Activated CD8-positive, alpha-beta T cell treated with anti-CD3 and anti-CD28 coated beads for 36 hours (primary cell): ENCODE measurements at places on chromosomes 12 and 14.

DNA sequence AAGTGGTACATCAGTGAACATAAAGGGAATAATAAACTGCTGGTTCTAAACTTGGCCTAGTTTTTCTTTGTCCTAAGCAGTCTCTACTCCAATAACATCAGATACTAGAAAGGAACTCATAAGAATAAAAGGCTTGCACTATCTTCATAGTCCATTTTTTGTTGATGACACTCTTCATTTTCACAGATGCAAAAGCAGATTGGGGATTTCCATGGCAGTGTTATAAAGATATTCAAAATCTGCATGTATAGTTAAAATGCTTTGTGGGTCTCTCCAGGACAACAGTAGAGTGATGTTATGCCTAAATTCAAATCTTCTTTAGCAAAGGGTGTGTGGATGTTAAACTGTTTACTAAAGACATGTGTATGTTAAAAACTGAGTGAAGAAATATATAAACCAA is 745.8 kb downstream of the TRHDE start:
- H3K4me3 ChIP-seq, result no peak overlapping the region
- DNase-seq, result no peak
- H3K4me1 ChIP-seq, result no peaks in the 10 kb centered on the region
- H3K27me3 ChIP-seq, result no peaks in the 10 kb centered on the region
- H3K36me3 ChIP-seq, result no peaks in the 10 kb centered on the region

- no peak for DNase-seq
- H3K4me1 ChIP-seq, result no peaks in the 10 kb centered on the region
- no peak overlapping the region for H3K4me3 ChIP-seq
- no peak overlapping the region for H3K27ac ChIP-seq
Observed at GRCh38 chr12:66176105-66176900, 6.5 kb upstream of the TMBIM4 start.

DNA sequence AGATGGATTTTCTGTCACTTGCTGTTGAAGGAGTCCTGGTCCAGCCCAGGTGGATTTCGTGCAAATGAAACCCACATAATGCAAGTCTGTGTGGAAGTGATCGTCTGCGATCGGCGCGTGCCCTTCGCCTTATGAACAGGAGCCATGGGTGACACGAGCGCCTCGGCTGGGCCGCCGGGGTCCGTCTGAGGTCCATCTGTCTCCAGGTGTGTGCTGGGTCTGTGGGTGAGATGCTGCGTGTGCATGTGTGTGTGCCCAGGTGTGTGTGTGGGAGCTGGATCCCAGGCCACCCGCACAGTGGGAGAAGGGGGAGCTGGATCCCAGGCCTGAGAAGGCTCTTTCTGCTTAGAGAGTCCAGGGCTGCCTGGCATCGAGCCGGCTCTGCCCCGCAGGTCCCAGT is 53.8 kb downstream of the GALNT9 start:
- H3K4me1 ChIP-seq, result no peaks in the 10 kb centered on the region
- no peaks in the 10 kb centered on the region for H3K36me3 ChIP-seq
- no peak overlapping the region for H3K4me3 ChIP-seq
- no peak for DNase-seq

DNA sequence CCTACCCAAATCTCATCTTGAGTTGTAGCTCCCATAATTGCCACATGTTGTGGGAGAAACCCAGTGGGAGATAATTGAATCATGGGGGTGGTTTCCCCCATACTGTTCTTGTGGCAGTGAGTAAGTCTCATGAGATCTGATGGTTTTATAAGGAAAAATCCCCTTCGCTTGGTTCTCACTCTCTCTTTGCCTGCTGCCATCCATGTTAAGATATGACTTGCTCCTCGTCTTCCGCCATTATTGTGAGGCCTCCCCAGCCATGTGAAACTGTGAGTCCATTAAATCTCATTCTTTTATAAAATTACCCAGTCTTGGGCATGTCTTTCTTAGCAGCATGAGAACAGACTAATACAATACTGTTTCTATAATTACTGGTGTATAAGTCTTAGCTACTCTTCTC is 6.5 kb upstream of the BCAT1 start:
- H3K4me3 ChIP-seq, result no peak overlapping the region
- peaks cover 31% of the 10 kb centered on the region for H3K4me1 ChIP-seq
- no peak overlapping the region for H3K27ac ChIP-seq
- H3K27me3 ChIP-seq, result peaks cover 23% of the 10 kb centered on the region

DNA sequence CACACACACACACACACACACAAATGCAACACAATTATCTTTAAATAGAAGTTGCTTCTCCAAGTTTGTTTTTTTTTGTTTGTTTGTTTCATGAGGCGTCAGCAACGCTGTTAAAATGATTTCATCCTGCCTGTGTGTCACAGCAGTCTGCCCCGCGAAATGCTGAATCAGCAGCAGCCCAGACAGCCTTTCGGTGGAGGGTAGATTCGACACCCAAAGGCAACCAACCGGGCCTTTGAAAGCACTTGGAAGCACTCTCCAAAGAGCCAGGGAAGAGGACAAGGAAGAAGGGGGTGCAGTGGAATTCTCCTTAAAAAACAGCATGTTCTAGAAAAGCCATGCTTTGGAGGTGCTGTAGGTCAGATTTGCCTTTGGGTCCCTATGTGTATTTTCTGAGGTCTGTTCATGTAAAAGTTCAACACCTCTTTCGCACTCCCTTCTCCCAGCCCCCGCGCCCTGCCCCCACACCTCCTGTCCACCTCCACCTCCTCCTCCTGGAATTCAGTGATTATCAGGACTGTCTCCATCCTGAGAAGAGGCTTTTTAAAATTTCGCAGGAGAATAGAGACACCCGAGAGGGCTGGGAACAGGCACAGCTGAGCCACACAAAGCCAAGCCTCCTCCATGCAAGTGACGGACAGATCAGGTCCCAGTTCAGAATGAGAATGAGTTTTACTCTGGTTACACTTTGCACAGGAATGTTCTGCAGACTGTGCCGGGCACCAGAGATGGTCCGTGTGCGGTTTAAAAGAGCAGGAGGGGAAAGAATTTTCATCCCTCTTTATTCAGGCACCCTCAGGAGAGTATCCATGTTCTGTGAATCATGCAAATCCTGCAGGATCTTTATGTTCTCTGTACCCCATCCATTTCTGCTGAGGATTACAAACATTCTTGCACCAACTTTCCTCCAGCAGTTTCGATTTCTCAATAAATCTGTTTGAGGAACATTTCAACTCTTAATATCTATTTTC is 177.9 kb downstream of the ETV6 start:
- H3K4me3 ChIP-seq, result no peak overlapping the region
- no peak overlapping the region for H3K27ac ChIP-seq
- no peak for DNase-seq
